Left lobe of liver (tissue), 2 donors: ENCODE measurements at places on chromosomes 12 and 14.
A peak's percentile ranks its signal among the peaks of the same experiment; 100 is the strongest.

GRCh38 chr14:31000629-31001338, 24.7 kb upstream of the AP4S1 start:
- no peak for DNase-seq

DNA sequence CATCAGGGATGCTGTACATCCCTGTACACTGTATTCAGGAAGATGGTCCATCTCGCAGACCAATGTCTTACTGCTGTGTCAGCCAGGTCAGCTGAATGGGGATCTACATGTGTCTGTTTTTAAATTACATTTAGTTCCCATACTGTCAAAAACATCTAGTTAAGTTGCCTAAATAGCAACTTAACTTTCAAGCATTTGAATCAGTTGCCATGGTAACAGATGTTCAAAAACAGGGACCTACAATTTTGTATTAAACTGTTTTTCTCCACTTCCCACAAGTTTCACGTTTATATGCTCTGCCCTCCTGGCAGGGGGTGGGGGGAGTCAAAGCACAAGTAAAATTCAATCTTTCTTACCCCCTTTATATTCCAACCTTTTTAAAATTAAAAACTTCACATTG, 38.3 kb downstream of the C12orf42 start:
- DNase-seq: no peak

DNA sequence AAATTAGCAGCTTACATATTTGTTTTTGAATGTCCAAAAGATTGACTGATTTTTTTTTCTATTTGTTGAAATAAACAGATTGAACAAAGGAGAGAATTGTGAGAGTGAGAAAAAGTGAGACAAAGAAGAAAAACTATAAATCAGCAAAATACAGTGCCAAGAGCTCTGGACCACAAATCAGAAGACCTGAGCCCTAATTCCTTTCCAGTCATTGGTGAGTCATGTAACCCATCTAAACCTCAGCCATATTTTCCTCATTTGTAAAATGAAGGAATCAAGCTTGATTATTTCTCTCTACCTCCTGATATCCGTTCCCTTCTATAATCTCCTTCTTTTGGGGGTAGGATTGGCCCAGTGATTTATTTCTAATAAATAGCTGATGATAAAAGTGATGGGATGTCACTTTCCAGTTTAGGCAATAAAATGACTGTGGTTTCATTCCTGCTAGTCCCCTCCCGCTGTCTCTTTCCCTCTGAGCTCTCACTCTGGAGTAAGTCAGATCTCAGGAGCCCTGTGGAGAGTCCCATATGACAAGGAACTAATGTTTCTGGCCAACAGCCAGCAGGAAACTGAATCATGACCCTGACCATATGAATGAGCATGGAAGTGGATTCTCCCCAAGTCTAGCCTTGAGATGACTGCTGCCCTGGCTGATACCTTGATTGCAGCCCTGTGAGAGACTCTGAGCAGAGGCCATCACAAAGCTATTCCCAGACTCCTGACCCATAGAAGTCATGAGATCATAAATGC, 218.9 kb downstream of the ACSS3 start:
- DNase-seq: no peak

DNA sequence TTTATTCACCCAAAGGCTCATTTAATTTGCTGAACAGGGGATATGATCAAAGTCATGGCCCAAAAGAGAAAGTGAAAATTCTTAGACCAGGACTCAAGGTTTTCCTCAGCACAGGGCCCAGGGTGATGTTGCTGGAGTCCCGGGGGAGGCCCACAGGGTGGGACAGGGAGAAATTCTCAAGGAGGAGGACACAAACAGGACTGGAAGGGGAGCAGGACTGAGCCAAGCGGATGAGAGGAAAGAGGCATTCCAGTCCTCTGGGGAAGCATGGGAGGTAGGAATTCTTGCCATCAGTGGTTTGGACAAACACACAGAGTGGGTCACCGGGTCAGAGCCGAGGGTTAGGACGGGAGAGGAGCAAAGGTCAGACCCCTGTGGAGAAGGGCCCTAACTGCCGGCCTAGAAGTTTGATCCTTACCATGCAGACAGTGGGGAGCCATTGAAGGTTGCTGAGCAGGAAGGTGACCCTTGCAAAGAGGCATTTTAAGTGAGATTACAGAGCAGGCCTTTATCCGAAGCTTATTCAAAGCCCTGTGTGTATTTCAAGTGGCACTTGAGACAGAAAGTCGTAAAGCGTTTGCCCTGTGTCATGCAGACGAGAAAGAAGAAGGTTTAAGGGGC, 68.4 kb upstream of the PTGR2 start:
- peak; percentile 80 for DNase-seq

- no peak for DNase-seq
Observed at GRCh38 chr14:80805136-80805535, 136.4 kb downstream of the CEP128 start.

DNA sequence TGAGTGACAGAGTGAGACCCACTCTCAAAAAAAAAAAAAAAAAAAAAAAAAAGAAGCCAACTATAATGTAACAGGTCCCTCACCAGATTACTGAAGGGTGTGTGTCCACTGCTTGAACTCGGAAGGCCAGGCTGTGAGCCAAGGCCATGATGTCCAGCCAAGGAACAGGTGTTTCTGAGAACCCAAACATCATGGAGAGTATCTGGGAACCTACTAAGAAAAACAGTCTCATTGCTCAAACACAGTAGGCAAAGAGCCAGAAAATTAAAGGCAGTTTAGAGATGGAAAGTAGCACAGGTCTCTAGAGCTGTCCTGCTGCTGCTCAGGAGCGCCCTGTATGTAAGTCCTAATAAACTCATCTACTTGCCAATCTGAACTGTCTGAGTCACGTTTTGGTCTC, 12.5 kb upstream of the MAP4K5 start:
- DNase-seq: no peak

DNA sequence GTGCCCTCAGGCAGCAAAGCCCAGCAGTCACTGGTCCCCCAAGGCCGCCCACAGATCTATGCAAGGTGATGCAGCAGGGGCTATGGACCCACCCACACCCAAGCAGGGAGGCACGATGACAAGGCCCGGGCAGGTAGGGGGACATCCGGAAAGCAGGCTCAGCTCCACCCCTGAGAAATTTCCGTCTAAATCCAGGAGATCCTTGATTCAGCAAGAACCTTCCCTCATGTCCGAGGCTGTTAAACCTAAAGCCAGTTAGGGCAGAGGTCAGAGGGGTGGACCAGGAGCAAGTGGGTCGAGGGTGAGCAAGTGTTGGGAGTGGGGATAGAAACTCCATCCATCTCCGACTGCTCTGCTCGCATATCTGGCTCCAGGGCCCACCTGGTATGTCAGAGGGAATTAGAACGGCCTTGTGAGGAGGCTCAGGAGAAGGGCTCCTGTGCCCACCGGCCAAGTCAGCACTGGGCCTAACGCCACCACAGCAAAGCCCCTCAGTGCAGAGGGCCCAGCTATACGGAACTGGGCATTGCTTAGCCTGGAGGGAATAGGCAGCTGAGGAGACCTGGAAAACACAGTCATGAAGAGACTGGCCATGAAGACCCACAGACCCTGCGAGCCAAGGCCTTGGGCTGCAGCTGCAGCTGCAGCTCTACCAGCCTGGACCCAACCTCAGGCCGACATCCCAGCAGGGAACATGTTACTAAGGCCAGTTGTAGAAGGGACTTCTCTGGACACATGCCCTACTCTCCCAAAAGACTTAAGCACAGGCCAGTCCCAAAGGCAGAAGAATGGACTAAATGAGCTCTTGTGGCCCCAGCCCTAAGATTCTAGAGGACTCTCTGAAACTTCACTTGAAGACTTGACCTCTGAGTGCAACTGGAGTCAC, 34.3 kb downstream of the DAD1 start:
- no peak for DNase-seq

GRCh38 chr12:81502912-81503695, 256.0 kb downstream of the PPFIA2 start:
- DNase-seq: no peak

GRCh38 chr12:32343496-32343895, 55.9 kb upstream of the FGD4 start:
- DNase-seq: no peak

- no peak for DNase-seq
Observed at GRCh38 chr12:103334466-103334865, 161.3 kb downstream of the C12orf42 start.

DNA sequence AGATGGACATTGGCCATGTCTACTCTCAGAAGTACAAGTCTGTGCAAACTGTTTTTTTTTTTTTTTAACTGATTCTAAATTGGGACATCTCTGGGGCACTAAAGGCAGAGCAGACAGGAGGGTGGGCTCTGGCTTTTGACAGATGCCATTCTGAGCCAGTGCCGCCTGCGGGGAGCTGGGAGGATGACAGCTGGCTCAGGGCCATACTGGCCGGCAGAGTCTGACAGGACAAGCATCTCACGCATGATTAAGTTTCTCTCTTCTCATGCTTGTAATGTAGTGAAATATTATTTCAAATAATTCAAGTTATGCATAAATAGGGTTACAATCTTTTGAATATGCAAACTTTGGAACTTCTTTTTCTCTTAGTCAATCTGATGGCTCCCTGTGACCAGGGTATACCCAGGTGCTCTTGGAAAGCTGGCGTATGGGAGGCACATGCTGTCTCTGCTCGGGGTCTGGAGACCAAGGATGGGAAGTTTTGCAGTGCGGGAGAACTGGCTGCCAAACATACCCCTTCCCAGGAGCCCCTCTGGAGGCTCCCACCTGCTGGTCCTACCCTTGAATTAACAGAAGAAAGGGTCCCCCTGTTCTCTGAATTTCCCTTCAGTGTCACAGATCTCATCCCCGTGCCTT, 7.6 kb downstream of the CDCA4 start:
- DNase-seq: no peak

DNA sequence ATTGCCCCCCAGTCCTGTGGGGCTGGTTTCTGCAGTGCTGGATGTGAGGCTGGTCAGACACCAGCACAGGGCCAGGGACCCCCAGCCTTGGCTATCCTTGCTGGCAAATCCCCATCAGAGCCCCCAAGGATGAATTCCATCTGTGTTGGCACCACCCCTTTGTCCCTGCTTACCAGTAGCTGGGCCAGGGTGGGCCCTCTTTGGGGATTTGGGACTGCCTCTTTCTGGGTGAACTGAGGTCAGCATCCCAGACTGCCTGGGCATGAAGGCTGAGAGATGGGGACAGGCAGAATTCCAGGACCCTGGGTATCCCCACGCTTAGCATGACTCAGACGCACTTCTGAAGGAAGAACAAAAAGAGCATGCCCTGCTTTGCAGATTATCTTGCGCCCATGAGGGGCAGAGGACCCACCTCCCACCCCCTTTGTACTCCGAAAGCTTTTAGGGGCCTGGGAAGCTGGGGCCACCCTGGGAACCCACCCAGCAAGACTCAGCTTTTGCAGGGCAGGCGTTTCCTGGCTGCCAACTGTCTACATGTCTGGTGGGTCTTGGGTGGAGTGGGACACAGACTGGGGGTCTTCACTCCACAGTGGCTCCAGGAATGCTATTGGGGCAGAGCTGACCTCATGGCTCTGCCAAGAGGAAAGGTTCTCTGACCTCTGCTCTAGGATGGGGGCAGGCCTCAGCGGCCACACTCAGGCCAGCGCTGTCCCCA, 26.8 kb downstream of the RFLNA start:
- DNase-seq: no peak

DNA sequence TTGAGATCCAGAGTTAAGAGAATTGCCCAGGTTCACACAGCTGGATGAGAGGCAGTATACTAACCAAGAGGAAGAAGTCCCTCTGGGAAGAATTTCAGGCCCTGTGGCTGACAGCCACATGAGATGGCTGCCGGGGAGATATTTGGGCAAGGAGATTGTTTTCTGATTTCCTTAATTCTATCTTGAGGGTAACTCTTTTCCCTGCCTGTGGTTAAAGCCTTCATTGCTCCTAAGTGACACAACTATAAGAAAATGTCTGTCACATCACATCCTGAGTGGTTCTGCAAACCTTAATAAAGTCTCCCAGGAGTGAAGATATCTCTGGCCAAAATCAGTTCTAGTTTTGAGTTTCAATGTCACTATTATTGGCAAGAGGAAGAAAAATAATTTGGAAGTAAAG, 9.6 kb downstream of the ARHGDIB start:
- DNase-seq: no peak

DNA sequence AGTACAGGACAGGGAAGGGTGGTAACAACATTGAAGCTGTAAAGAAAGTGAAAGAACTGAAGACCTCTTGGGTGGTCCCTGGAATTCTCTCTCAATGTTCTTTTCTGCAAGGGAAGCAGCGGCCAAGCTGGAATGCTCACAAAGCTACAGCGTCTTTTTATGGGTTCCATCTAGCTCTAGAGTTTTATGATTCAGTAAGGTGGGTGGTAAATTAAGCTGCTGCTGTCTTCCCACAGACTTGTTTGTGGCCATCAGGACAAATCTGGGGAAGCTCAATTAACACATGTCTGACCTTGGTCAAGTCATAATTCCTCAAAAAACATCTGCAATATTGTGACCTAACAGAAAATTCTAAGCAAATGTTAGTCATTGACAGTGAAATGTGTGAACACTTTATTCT, 139.1 kb downstream of the MED13L start:
- DNase-seq: no peak

GRCh38 chr14:32300136-32300535, 29.0 kb upstream of the AKAP6 start:
- no peak for DNase-seq

GRCh38 chr14:52348776-52349175, 34.7 kb downstream of the PTGER2 start:
- DNase-seq: no peak

- DNase-seq: peak; percentile 6
Observed at GRCh38 chr14:95275494-95275893, 44.2 kb downstream of the CLMN start.
